ENCODE measurements at places on chromosomes 5 and 9. TPM values are rescaled to one million over a fixed set of nuclear protein-coding genes. Genes with fewer than 3 reads are reported as not detected.

DNA sequence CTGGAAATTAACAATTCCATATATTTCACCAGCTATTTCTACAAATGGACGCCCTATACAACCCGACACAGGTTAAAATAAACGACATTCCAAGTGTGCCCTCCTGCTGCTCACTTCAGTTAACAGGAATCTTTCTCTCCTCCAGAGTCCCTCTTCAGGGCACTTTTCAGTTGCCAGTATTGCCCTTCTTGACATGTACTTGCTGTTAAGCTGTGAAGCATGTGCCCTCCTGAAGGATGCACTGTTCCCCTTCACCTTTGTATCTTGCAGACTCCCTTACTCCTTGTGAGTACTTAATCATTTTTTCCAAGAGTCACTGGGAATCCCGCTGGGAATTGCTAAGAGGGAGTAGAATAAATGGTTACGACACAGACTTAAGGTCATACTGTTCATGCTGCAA is 364.1 kb downstream of the CTNND2 start:
- peaks cover 4% of the 10 kb centered on the region for H3K4me1 ChIP-seq
- H3K36me3 ChIP-seq = no peaks in the 10 kb centered on the region
- H3K27ac ChIP-seq = no peak overlapping the region
- no peak for DNase-seq

- no peak overlapping the region for H3K4me3 ChIP-seq
- no peak overlapping the region for H3K27ac ChIP-seq
- DNase-seq = no peak
- peaks cover 4% of the 10 kb centered on the region for H3K4me1 ChIP-seq
- no peaks in the 10 kb centered on the region for H3K36me3 ChIP-seq
Observed at GRCh38 chr5:95925939-95926338, 35.7 kb downstream of the ELL2 start.

- no peak overlapping the region for H3K27ac ChIP-seq
- H3K27me3 ChIP-seq = no peaks in the 10 kb centered on the region
- peaks cover 3% of the 10 kb centered on the region for H3K4me1 ChIP-seq
- H3K4me3 ChIP-seq = no peak overlapping the region
- no peaks in the 10 kb centered on the region for H3K36me3 ChIP-seq
Observed at GRCh38 chr5:98587166-98587565, 186.3 kb upstream of the RGMB start.

The IL5 gene
- total RNA-seq = not detected

- H3K27me3 ChIP-seq = no peaks in the 10 kb centered on the region
- H3K4me3 ChIP-seq = no peak overlapping the region
- peaks cover 8% of the 10 kb centered on the region for H3K4me1 ChIP-seq
- H3K36me3 ChIP-seq = no peaks in the 10 kb centered on the region
- no peak for DNase-seq
Observed at GRCh38 chr5:68369023-68369359, 153.4 kb downstream of the PIK3R1 start.
